Skin of body (tissue), 3 donors: ENCODE measurements at places on chromosomes 3 and 15.

- no peak for DNase-seq
These were observed 254.0 kb downstream of the GABRB3 start for GRCh38 chr15:26518885-26519284.

- no peak for DNase-seq
These were observed 108.4 kb upstream of the LINGO1 start for GRCh38 chr15:77741106-77741505.

DNA sequence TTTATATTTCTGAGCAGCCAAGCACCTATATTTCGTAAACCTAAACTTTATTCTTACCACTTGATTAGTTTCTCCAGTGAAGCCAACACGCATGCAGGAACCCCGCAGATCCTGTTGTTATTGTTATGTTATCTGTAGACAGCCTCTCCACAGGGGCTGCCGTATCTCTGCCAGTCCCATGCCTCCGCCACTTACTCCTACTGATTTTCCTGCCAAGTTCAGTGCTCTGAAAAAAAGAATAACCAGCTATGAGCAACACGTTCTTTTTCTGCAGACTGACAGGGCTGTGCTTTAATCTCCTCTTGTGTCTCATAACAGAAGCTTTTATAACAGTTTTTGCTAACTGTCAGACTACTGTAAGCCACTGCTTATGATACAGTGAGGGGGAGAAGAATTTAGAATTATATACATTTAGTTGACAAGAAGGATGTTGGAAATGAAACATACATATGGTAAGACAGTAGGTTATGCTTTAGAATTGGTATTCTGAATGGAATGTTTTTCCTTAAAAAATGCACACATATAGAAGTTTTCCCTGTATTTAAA, 347.4 kb downstream of the SI start:
- DNase-seq: no peak

- DNase-seq: no peak
These were observed 293.3 kb downstream of the ZIC1 start for GRCh38 chr3:147702509-147702908.

DNA sequence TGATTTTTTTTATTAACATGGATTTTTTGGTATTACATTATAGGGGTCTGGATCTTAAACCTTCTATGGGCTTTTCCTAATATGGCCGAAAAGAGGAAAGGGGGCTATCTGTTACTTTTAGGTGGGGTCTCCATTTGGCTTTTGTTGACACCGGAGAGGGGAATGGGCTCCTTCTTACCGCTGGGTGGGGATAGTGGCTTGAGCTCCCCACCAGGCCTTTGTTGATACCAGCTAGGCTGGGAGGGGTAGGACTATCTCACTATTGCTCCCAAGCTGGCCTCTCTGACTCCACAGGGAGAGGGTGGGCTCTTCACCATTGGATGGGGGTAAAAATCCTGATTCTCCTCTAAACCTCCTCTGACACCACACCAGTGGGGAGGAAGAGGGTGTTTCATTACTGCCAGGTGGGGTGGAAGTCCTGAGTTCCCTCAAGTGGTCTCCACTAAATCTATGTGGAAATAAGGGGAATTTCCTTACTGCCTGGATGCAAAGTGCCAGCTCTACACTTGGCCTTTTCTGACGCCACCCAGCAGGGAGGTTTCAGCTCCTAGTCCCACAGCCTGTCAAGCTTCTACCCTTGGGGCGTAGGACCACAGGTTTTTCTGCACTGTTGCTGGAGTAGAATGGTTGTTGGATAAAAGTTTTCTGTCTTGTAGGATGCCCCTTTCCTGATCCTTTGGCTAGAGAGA, 572.3 kb downstream of the MAGI1 start:
- DNase-seq: no peak

GRCh38 chr15:97234851-97235610, 725.5 kb upstream of the ARRDC4 start:
- DNase-seq: peak; percentile 43

- no peak for DNase-seq
These were observed 95.5 kb upstream of the DPPA4 start for GRCh38 chr3:109432833-109433232.

DNA sequence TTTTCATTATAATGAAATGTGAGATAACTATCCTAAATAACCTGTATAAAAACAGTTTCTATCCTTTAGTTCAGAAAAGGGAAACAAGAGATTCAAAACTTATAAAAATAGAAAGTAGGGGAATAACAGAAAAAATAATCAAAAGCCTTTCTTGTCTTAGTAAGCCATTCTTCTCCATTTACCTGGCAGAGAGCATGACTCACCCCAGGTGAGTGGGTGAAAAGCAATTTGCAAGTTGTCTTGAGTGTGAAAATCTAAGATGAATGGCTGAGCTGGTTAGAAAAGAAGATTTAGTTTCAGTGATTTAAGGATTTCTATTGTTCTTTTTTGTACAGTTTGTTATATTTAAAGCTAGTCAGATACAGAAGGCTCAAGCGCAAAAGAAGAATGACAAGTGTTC, 702.0 kb downstream of the GRM7 start:
- no peak for DNase-seq

- no peak for DNase-seq
These were observed 90.9 kb downstream of the RORA start for GRCh38 chr15:61138156-61138555.

- no peak for DNase-seq
These were observed 160.7 kb downstream of the FRMD5 start for GRCh38 chr15:44034334-44034733.

DNA sequence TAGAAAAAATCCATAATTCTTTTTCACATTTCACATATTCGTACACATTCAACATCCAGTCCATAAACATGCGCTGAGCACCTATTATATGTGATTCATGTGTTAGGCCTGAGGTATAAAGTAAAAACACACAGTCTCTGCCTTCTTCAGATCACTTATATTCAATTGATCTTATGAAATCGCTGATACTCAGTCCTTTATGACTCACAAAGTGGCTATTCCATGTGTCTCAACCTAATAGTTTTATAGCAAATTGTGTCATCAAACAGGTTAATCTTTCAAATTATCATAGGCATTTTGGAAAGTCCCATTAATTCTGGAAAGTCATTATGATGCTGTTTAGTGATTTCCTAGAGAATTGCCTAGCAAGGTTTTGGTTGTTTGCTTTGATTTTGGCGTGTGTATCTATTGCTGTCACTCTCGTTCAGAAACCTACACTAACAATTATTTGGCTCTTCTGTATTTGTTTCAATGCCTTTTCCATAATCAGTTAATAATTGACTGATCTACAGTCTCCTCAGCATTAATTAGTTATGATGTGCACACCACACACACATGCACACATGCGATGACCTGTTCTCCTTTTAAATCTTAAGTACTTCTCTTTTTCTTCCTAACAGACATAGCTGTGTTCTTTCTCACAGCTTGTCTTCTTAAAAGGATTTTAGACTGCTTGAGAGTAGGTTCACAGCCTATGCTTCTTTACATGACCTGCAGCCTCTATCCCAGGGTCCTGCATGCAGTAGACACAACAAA, 353.1 kb downstream of the MECOM start:
- DNase-seq: no peak

DNA sequence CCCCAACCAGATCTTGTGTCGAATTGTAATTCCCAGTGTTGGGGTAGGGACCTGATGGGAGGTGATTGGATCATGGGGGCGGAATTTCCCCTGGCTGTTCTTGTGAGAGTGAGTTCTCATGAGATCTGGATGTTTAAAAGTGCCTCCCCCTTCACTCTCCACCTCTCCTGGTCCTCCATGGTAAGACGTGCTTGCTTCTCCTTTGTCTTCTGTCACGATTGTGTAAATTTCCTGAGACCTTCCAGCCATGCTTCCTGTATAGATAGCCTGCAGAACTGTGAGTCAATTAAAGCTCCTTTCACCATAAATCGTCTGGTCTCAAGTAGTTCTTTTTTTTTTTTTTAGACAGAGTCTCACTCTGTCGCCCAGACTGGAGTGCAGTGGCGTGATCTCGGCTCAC, 42.3 kb downstream of the NR1D2 start:
- DNase-seq: no peak

DNA sequence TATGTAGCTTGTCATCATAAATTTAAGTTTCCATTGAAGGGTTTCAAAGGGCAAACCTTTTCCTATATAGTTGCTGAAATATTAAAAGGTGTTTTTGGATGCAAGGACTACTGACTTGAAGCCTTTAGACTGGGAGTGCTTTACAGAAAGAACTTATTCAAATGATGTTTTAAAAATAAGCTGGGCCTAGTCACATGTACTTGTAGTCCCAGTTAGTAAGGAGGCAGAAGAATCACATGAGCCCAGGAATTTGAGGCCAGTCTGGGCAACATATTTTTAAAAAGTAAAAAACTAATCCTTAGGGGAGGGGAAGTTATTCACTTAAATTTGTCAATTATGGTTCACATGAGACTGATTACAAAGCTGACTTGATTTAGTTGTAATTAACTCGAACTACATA, 65.0 kb downstream of the SMARCC1 start:
- no peak for DNase-seq

DNA sequence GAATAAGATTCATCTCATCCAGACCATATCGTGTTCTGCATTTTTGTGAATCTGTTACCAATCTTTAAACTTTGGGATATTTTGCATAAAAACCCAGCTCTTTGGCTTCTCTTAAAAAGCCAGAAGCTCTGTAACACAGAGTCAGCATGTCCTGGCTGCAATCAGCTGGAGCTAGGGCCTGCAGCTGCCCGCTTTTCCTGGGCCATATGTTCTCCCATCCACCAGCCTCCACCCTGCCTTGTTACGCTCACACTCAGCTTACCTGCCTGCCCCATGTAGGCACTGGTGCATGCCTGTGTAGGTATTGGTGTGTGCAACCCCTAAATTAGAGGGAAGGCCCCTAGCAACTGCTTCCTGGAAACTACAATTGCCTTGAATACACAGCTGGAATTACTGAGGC, 48.2 kb downstream of the CRYGS start:
- no peak for DNase-seq

DNA sequence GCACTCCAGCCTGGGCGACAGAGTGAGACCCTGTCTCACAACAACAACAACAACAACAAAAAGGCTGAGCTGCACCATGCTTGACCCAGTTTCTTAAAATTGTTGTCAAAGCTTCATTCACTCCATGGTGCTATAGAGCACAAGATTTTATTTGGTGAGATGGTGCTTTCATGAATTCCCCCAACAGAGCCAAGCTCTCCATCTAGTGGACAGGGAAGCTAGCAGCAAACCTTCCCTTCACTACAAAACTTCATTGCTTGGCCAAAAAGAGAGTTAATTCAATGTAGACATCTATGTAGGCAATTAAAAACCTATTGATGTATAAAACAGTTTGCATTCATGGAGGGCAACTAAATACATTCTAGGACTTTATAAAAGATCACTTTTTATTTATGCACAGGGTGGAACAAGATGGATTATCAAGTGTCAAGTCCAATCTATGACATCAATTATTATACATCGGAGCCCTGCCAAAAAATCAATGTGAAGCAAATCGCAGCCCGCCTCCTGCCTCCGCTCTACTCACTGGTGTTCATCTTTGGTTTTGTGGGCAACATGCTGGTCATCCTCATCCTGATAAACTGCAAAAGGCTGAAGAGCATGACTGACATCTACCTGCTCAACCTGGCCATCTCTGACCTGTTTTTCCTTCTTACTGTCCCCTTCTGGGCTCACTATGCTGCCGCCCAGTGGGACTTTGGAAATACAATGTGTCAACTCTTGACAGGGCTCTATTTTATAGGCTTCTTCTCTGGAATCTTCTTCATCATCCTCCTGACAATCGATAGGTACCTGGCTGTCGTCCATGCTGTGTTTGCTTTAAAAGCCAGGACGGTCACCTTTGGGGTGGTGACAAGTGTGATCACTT, 2.0 kb downstream of the CCR5 start:
- no peak for DNase-seq

- no peak for DNase-seq
These were observed 17.9 kb upstream of the RPUSD3 start for GRCh38 chr3:9861626-9862130.

GRCh38 chr15:63672369-63672768, 75.2 kb downstream of the FBXL22 start:
- DNase-seq: no peak

DNA sequence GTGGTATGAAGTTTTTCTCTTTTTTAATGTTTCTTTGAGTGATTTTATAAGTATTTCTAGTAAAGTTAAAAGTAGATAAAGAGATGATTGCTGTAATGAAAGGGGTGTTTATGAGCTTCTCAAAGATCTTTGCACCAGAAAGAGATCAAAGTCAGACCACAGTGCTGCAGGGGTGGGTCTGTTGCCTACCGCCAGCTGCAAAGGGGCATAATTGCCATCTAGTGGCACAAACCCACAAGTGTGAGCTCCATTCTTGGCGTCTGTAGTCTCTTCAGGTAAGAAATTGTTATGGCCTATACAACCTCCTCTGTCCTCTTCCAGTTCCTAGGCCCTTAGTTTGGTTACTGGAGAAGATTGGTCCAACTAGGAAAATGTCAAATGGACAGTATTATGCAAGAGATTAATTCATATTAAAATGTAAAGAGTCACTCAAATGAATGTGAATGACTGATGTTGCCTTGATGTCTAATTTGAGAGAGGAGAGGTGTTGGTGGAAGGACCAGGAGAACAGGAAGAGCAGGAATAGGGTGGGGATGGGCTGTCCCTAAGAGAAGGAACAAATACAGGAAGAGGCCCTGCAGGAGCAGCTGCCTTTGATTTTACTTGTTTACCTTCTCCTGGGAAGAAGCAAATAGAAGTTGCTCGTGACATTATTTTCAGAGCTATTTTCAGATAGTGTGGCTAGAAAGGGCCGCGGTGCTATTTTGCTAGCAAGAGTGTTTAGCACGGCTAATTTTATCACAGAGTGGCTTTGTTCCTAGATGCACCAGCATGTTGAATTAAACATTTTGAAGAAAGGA, 53.0 kb upstream of the GSK3B start:
- no peak for DNase-seq

GRCh38 chr3:71585887-71586809, 2.6 kb upstream of the FOXP1 start:
- peak; percentile 26 for DNase-seq

DNA sequence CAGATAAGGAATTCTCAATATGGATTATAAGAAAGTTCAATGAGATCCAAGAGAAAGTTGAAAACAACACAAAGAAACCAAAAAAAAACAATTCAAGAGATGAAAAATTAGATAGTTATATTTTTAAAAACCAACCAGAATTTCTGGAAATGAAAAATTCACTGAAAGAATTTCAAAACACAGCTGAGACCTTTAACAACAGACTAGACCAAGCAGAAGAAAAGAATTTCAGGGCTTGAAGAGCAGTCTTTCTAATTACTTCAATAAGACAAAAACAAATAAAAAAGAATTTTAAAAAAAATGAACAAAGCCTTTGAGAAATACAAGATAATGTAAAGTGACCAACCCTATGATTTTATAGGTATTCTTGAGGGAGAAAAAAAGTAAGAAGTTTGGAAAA, 155.4 kb downstream of the ZMAT3 start:
- no peak for DNase-seq

- no peak for DNase-seq
These were observed 27.0 kb upstream of the MUC4 start for GRCh38 chr3:195838714-195839113.

- no peak for DNase-seq
These were observed 316.5 kb upstream of the ICE2 start for GRCh38 chr15:60795471-60795870.
